ENCODE measurements at places on chromosomes 12 and 14.

DNA sequence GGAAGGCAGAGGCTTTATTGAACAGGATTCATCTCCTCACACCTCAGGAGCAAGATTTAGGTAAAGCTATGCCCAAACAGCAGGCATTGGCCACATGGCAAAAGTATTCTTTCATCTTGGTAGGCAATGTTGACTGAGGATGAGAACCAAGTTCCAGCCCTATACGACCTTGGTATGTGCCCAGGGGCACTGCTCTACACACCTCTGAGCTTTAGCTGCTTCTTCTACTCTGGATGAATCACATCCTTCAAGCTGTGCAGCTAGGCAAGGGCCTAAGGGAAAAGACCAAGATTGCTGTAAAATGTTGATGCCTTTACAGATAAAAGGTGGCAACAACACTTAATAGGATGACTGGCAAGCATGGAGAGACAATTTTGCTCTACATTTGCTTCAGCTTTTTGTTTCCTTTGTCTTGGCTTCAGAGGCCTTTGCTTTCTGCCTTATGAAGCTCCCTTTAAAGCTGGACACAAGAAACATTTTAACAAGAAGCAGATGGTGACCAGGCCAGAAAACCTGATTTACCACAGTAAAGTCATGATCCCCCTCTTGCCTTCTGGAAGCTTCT is 183.3 kb upstream of the KITLG start:
- DNase-seq, result no peak

GRCh38 chr12:129520739-129521138 is 383.1 kb downstream of the TMEM132D start:
- peak; percentile 14 for DNase-seq

- no peak for DNase-seq
Measured at GRCh38 chr12:127257366-127257935, 1009.5 kb upstream of the TMEM132C start.

GRCh38 chr14:70894868-70895267 is 12.4 kb upstream of the PCNX1 start:
- DNase-seq, result no peak

DNA sequence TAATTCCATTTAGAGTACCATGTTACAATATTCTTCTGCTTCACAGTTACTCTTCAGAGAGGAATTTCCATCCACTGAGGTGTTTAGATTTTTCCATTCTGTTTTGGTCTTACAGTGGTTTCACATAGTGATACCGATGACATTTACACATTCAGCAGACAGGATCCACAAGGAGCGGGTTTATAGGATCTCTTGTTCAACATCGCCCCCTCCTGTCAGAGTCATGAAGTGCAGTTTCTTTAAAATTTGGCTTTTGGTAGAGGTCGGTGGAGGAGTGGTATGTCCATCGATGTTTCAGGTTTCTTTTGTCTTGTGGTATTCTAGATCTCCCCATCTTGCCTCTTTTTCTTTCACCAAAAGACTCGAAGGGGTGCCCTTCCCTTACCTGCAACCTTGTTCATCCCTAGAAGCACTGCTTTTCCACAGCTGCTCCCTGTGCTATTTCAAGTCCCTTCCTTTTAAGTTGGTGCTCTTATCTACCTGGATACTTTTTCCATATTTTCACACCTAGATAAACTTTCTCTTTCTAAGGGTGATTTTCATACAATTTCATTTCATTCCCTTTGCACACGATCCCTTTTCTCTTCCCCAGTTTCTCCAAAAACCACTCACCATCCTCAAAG is 181.3 kb downstream of the ITPR2 start:
- DNase-seq, result peak; percentile 45

GRCh38 chr12:122276242-122276641 is 9.9 kb upstream of the VPS33A start:
- no peak for DNase-seq

DNA sequence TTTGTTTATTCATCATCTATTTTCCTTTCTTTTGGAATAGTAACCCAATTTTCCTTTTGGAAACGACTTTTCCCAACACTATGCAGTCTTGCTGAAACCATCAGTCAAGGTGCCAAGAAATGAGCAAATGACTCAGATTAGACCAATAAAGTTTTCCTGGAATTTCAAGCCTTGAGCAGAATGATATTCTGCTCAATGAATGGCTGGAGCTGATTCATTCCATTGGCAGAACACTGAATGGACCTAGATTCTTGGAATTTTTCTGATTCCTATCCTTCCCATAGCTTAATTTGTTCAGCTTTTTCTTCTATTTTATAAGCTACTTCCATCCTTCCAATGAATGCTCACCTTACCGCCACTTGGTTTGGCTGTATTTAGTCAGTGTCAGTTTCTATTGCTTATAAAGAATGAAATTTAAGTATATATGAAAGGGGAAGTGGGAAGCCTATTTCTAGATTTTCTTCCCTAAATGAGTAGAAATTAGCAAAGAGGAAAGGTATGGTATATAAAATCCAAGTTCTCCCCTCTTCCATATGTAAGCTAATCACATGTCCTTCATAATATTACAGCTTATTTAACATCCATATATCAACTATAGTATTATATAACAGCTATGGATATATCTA is 89.0 kb downstream of the C14orf39 start:
- DNase-seq, result no peak

DNA sequence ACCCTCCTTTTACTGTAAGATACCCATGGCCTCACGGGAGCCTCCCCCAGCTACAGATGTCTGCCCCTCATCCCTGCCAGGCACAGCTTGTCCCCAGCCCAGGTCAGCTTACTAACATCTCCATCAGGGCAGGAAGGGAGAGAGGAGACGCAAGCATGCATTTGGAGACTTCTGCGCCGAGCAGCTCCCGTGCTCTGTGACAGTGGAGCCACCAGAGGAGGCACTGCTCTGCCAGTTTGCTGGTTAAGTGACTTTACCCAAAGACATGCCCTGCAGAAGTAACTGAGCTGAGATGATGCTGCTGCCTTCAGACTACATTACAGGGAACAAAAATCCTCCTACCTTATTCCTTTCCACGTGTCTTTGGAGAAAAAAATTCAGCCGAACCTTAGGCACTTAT is 133.4 kb downstream of the ESRRB start:
- DNase-seq, result no peak

DNA sequence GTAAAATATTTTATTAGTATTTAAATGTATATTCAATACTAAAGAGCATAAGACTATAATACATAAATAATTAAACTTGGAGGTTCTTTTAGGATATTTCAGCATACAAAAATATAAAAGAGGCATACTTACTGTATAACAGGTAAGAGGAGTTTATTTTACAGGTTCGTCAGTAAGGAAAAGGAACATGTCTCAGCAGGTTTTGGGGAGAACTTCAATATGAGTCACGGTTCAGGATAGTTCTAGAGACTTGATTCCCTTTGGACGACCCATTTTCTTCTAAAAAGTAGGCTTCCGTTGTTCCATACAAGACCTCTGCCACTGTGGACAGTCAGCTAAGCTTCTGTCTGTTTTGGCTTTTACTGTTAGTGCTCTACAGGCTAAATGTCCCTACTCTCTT is 181.1 kb downstream of the ALX1 start:
- DNase-seq, result no peak

DNA sequence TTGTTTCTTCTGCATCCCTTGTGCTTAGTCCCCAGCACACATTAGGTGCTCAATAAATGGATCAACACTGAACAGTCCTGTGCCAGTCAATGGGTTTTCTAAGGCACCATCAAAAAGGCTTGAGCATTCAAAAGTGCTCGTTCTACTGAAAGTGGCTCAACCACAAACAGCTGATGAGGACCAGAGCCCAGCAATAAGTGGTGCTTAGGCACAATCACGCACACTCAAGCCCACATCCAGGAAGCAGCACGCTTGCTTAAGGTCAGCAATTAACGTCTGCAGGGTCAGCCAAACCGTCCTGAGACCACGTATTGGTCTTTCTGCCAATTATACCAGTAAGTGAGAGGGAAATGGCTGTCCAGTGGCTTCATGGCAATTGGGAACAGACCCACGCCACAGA is 56.5 kb downstream of the PRIMA1 start:
- DNase-seq, result no peak

- no peak for DNase-seq
Measured at GRCh38 chr14:96586056-96586455, 83.9 kb downstream of the PAPOLA start.

DNA sequence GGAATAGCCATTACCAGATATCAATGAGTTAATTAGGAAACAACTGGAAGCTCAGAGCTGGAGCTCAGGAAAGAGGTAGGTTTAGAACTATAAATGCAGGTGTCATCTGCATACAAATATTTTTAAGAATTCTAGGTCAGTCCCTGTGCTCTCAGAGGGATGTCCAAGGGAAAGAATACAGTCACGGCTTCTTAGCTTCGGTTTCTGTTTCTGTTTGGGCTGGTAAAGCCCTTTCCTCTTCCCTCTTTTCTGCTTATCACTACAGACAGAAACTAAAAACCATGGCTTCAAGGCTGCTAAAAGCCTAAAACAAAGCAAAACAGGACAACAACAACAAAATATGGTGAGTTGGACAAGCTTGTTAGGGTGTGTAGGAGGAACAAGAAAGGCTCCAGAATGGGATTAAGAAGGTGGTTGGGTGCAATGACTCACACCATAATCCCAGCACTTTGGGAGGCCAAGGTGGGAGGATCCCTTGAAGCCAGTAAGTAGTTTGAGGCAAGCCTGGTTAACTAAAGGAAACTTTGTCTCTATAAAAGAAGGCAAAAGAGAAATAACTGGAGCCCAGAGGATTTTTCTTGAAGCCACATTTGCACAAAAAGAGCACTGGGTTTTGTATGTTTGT is 113.0 kb downstream of the SEC23A start:
- no peak for DNase-seq

DNA sequence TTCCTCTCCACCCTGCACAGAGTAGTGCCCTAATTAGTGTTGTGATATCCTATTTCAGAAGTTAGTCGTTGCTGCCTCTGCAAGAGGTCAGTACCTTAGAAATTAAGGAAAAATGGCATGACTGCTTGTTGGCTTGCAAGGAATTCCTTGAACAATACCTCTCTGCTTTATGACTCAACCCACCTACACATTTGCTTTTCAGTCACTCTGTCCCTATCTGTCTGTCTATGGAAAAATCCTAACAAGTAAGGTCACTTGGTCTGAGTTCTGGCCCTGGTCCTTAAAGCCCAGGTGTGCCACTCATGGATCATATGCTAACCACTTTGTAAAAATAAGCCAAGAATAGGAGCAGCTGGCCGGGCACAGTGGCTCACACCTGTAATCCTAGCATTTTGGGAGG is 116.4 kb upstream of the ATF1 start:
- DNase-seq, result no peak

- DNase-seq, result no peak
Measured at GRCh38 chr12:4308334-4308950, 12.6 kb upstream of the TIGAR start.

DNA sequence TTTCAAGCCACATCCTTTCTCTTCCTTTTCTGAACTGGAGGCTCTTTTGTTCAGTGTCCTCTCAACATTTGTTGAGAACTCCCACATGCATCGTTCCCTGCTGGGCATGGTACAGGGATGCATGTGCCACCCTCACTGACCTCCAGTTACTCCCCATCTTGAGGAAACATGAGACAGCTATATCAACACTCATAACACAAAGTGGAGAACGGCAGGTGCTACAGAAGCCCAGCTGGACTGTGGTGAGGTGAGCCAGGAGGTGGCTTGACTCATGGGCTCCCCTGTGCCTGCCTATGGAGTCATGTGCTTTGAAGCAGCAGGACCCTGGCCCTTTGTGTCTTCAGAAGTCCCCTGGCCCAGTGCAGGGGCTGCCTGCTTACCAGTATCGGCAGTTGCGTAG is 9.7 kb downstream of the MYH6 start:
- no peak for DNase-seq

DNA sequence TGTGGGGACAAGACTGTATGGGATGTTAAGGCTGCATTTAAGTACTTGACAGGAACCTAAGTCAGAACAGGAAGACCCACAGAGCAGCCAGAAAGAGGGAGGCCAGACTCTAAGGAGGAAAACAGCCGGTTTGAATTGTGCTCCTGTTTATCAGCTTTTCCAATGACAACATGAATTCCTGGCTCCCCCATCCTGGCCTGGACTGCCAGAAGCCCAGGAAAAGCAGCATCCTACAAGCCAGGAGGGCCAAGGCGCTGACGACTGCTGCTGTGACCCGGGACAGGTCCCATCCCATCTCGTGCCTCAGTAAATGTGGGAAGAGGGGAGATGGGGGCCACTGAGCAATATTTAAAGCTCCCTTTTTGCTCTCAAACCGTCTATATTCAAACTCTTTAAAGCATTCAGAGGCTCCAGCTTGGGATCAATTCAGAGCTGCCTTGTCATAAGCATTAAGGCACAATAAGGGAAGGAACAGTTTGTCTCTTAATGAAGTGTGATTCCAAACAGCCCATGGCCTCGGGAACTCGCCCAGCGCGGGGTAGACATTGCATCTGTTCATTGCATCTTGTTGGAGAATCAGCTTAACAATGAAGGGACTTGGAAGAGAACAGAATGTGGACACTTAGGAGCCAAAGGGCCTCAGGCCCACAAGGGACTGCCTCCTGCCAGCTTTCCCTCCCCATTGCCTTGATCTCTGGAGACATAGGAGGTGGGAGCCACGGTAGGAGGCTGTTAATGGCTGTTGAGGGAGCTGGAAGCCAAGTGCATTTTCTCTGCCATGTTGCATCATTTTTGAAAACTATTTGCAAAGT is 49.6 kb downstream of the CMKLR1 start:
- no peak for DNase-seq

GRCh38 chr12:90280033-90280432 is 571.4 kb upstream of the ATP2B1 start:
- no peak for DNase-seq

DNA sequence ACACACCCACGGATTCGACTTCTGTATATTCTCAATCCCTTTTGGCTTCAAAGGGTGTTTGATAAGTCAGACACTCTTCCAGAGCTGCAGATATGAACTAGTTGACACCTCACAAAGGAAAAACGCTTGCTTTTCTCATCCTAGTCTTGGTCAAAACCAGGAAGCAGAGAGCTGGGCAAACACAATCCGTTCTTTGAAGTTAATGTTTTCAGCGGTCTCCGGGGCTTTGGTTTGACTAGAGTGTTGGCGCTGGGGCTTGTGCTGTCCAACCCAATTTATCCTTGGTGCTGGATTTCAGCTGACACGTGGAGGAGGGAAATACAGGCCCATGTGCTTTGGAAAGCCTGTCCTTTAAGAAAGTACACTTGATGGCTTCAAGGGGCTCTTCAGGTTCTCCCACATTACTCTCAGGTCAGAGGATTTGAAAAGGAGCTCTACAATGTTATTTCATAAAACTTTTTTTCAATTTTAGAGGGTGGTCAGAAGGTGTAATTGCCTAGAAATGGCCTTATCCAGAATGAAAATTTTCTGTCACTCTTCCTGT is 985.8 kb downstream of the VRK1 start:
- no peak for DNase-seq

All from Jurkat, Clone E6-1 (cell line).